Left forelimb (tissue), 1 donor: ENCODE measurements at places on chromosomes 6 and 20.

DNA sequence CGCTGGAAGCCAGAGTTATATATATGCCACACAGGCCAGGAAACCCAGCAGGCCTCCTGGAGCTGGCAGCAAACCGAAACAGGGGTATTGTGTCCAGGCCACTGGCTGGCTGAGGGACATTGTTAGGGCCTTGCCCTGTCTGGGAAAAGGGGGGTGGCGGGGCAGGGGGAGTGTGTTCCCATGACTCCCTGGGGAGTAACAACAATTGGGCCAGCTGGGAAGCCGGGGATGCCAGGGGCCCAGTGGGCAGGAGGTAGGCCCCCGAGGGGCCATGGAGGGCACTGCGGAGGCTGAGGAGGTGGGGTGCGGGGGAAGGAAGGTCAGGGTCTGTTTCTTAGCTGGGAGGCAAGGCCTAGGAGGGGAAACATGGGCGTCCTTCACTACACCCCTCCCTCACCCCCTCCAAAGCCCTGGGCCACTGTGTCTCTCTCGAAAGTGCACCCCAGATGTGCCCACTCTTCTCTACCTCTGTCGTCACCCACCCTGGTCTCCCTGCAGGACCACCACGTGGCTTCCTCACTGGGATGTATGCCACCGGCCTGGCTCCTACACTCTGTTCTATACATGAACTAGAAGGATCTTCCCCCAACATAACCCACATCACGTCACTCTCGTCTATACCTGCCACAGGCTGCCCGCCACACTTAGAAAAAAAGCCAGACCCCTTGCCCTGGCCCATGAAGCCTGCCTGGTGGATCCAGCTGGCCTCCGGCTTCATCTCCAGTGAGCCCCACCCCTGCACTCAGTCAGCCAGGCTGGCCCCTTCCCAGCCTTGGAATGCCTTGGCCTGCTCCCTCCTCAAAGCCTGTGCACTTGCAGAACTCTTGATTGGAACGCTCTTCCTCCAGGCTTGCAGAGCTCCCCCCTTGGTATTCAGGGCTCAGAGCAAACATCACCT is 7.8 kb upstream of the E2F1 start:
- no peak for DNase-seq

DNA sequence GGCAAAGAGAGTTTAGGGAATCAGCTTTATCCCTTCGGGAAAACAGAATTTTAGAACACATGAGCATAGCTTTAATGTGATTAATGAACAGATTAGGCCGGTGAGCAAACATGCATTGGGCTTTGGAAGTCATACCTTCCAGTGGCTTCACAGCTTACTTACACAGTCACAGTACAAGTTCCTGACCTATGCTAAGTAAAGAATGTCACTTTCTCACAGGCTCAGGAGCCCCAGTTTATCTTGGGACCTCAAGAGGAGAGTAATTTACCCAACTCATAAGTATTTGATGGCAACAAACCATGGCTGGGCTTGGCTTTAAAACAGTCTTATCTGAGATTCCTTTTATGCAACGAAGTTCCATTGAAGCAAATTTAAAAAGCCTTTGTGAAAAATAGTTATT is 195.9 kb downstream of the AKAP7 start:
- no peak for DNase-seq

DNA sequence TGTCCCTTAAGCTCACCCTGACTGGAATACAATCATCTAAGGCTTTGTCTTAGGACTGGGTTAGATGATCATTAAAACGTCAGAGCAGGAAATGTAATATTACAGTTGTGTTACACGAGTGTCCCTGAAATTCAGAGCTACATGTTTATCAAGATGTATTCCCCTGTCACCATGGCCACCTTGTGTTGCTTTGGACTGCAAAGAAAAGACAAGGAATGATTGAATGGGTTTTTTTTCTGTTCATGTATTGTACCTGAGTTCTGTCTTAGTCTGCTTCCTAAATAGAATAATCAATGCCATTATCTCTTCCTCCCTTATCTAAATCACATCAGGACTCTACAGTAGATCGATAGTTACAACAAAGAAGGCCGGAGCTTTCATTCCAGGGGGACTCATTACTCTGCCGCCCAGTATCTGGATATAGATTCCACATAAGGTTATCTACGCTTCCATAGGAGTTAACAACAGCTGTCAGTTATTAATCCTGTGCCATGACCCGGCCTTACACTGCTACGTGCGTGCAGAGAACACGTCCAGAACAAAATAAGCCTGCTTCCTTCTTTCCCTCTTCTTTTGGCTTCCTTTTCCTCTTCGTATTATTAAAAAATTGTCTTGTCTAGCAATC is 274.1 kb upstream of the SASH1 start:
- DNase-seq = no peak

DNA sequence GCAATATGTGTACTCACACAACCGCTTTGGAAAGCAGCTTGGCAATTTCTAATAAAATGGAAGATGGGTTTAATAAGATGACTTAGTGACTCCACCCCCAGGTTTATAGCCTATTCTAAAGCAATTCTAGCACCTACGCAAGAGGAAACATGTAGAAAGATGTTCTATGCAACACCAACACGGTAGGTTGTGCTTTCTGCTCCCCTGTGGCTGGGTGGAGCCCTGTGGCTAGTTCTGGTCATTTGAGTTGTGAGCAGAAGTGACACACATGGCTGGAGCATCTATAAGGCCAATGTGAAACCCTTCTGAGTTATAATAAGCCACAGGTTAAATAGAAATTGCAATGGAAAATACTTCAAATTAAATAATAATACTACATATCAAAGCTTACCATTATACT is 310.7 kb downstream of the CD83 start:
- no peak for DNase-seq

DNA sequence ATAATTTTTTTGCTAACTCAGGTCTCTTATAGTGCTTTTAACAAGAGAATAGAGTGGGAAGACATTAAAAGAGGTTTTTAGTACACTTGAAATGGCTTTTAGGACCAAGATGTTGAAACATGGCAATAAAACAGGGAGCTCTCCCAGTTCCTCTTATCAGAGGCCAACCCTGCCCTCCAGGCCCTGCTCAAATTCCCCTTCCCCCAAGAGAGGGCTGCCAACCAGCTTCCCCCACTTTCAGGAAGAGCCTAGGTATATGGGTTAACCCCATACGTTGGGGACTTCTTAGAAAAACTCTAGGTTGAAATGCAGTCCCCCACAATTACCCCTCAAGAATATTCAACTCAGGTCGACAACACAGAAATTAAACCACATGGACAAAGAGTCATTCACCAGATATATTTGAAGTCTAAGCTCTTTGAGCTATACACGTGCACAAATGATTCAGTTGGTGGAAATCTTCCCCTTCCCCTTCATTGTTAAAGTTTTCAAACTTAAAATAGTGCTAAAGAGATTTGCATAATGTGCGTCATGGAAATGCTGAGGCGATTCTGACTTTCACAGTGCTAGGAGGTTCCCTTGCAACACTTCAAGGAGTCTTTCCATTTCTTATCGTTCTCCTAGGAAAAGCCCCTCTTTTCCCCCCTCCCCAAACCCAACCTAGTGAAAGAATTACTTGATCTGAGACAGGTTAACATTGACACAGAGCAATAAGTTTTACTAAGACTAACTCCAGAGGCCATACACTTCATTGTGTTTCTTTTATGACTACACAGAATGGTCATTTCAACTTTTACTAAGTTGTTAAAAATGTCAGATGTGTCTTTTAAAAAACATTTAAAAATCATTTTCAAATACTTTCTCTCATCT is 49.8 kb upstream of the ENPP5 start:
- DNase-seq = no peak

- DNase-seq = no peak
Observed at GRCh38 chr6:95091823-95092436, 485.4 kb upstream of the MANEA start.

- no peak for DNase-seq
Observed at GRCh38 chr20:33175123-33175522, 7.2 kb downstream of the BPIFA2 start.

DNA sequence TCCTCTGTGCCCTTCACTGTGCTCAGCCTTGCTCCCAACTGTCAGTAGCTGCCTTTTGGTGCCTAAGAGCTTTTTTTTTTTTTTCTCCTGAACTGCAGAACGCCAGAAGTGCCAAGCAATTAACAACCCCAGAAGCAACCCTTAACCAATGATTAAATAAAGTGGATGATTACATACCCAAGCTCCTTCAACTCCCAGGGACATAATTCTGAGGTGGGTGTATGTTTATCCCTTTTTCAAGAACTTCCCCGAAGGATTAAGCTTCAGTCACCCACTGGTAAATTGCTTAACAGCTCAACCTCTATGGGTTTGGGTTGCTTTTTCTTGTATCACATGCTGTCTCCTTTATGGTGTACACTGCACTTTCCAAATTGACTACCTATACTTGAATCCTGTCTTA is 41.1 kb downstream of the KLHL31 start:
- DNase-seq = no peak

DNA sequence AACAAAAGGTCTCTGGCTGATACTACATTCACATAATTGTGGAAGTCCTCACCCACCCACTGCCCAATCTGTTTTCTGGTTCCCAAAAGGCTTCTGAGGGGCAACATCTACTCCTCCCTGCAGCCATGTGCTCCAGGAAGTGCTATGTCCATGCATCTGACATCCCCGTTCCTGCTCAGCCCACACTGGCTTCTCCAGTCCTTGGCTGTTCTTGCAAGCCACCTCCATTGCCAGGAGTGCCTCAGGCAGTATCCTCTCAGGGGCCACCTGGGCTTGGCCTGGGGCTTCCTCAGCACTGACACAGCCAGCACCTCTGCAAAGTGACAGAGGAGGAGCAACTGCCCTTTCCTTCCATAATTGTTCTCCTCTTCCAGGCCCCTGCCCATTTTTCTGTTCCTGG is 18.3 kb downstream of the ARHGAP18 start:
- DNase-seq = no peak

- no peak for DNase-seq
Observed at GRCh38 chr6:35305117-35305516, 7.5 kb downstream of the DEF6 start.

GRCh38 chr6:81476881-81477280 is 275.6 kb downstream of the TENT5A start:
- no peak for DNase-seq

- DNase-seq = no peak
Observed at GRCh38 chr20:5691918-5692618, 58.1 kb upstream of the SHLD1 start.

- no peak for DNase-seq
Observed at GRCh38 chr6:37920667-37921066, 101.1 kb downstream of the ZFAND3 start.

DNA sequence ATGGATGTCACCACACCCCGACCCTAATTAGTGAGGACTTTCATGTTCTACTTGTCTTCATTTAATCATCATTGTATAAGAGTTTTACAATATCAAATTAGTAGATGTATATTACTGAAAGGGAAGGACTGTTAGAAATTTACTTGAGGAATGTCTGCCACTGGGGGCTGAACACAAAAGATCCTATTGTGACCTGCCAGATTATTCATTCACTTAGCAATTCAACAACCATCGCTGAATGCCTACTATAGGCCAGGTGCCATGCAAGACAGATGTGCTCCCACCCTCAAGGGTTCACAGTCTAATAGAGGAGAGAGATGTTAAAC is 8.0 kb upstream of the RBCK1 start:
- no peak for DNase-seq

DNA sequence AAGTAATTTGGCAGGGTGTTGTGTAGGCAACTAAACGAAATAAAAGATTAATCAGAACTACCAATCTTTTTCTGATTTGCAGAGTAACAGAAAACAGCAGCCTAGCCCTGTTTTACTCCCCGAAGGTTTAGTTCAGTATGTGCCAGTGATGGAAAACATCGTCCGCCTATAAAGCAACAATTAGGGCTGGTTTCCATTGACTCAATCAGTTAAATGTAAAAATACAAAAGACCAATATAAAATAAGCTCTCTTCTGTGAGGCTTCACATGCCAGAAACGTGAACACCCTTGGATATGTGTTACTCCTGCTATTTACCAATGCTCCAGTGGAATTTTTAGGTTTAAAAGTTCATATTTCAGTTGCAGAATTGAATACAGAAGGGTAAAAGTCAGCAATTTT is 210.5 kb upstream of the RSPO3 start:
- DNase-seq = no peak

DNA sequence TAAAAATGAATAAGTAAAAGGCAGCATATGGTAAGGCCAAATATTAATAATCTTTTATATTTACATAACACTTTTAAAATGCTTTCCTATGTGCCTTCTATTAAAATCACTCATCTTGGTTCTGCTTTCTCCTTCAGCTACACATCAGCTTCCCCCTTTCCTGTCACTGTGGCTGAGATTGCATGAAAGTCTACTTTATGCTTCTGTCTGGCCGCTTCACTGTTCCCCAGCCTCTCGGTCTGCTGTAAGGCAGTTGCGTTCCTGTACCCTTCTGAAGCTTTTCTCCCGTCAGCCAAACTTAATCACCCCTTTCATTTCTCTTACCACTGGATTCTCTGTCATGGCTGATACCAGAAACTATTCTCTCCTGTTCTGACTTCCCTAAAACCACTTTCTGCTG is 34.6 kb downstream of the SOX4 start:
- DNase-seq = no peak

GRCh38 chr6:121711472-121711871 is 276.0 kb downstream of the GJA1 start:
- no peak for DNase-seq

DNA sequence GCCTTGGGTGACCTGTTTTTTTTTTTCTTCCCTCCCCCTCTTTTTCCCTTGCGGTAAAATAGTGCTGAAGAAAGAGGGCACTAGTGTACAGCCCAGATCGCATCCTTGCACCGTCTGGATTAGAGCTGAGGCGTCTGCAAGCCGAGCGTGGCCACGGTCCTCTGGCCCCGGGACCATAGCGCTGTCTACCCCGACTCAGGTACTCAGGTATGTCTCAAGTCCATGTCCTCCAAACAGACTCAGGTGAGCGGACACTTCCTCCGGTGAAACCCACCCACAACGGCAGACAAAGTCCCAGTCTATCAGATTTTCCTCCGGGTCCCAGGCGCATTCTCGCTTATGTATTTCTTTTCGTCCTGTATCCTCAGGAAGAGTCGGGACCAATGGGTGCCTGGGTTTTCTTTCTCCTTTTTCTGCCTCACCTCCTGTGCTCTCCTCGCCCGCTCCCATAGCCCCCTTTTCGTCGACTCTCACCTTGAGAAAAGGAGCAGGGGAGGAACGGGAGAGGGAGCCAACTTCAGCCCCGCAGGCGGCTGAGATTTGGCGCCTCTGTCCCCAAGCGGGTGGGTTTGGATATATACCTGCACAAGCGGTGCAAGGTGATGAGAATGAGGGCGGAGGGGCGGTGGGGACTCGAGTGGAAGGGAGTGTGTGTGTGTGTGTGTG is 1.1 kb upstream of the GRM1 start:
- DNase-seq = no peak

GRCh38 chr6:137699031-137699683 is 167.9 kb upstream of the TNFAIP3 start:
- DNase-seq = no peak

DNA sequence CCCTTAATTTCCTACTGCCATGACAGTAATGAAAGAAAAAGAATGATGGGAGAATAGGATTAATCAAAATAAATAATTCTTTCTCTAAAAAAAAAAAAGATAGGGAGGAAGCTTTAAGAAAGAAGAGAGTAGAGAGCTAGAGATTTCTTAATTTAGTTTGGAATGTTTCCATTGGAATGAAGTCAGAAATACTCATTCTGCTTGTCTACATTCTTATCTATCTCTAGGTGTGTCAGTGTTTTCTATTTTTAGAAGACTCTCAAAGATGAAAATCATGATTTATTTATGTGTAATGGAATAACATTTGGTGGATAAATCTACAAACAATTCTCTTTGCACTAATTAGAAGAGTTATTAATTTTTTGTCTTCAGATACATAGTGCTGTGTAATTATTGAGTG is 38.0 kb upstream of the HIVEP1 start:
- DNase-seq = no peak
